ENCODE measurements at places on chromosomes 4 and X.

DNA sequence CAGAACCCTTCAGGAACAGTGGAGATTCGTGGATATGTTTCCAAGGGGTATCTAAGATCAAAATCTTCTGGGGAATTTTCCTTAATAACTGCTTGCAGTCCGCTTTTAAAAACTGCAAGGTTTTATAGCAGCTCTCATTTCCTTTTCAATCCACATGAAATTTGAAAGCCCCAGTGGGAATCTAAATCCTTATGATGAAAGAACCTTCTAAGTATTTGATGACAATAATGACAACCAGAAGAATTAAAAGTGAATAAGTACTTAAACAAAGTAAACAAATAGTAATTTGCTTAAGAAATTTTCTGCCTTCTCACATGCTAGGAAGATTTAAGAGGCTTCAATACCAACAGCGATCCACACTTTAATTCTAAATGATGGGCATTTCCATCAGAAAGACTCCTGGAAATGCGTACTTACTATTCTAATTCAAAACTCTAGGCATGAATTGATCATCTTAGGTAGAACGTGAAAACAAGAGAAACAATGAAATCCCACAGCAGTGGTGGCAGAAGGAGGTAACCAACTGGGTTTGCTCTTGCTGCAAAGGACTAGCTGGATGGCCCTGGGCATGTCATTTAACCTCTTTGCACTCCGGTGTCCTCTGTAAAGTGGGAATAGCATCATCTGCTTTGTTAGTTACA is 37.6 kb upstream of the S100G start:
- no peak for DNase-seq

DNA sequence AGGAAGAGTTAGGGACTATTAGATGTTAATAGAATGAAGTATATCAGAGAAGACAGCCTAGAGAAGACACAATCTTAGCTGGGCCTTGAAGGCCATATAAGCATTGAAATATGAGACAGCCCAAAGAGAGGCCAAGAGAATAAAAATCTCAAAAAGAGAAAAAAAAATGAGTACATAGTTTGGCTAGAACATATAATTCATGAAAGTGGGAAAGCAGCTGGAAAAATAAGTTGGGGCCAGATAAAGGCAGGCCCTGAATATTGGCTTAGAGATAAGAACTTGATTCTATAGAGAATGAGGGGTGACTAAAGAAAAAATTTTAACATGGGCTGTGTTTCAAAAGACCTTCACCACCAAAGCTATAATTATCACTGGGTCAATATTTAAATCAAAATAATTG is 7.4 kb upstream of the UTP3 start:
- no peak for DNase-seq

- DNase-seq, result no peak
These were observed 237.5 kb upstream of the ANXA10 start for GRCh38 chr4:167854881-167855280.

DNA sequence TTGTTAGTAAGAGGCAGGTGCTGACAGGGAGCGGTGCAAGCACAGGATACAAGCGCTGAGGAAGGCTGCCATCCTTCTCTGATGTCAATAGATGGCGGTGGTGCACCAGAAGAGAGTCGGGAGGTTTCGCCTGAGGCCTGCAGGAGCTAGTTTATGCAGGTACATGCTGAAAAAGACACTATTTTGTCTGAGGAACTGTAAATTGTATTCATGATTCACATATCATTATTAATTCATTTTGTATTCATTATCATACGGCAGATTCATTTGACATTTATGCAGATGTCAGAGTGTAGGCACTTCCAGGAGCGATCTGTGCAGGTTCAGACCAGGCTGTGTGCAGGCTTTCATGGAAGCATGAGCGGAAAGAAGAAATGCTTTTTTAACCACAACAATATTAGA is 824.0 kb downstream of the STIM2 start:
- DNase-seq, result no peak

DNA sequence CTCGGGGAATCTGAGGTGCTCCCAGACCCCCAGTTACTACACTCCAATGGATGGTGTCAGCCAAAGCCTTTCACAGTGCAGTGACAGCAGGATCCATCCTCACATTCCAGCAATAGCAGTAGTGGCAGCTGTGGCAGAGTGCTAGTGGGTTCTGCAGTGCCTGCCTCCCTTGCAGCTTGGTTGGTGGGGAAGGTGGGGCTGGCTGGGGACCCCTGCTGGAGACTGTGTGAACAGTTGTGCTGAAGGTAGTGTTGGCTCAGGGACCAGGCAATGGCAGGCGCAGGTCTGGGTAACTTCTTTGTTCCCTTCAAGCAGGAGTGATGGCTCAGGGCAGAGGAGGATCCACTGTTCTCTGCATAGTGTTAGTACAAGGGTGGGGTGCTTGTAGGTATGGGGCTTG is 343.7 kb upstream of the TRAM1L1 start:
- DNase-seq, result no peak

GRCh38 chrX:12058087-12058486 is 80.2 kb upstream of the FRMPD4 start:
- no peak for DNase-seq
